ENCODE measurements at places on chromosomes 12 and 14.

DNA sequence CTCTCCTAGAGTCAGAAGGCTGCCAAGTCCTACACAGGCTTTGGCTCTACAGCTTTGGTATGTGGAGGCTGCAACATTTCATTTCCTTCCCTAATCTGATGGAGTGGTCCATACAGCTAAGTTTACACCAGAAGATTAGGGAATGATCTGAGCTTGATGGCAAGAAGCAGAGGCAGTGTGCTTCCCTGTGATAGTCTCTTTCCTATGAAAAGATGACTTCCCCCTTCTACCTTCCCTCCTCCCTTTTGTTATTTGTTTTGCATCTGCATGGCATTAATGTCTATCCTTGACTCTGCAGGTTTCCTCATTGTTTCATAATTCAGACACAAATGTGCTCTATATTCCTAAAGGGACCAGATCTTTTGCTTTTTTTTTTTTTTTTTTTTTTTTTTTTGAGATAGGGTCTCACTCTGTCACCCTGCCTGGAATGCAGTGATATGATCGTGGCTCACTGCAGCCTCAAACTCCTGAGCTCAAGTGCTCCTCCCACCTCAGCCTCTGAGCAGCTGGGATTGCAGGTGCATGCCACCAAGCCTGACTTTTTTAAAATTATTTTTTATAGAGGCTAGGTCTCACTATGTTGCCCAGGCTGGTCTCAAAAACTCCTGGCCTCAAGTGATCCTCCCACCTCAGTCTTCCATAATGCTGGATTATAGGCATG is 76.3 kb downstream of the GRIP1 start:
- DNase-seq = no peak

DNA sequence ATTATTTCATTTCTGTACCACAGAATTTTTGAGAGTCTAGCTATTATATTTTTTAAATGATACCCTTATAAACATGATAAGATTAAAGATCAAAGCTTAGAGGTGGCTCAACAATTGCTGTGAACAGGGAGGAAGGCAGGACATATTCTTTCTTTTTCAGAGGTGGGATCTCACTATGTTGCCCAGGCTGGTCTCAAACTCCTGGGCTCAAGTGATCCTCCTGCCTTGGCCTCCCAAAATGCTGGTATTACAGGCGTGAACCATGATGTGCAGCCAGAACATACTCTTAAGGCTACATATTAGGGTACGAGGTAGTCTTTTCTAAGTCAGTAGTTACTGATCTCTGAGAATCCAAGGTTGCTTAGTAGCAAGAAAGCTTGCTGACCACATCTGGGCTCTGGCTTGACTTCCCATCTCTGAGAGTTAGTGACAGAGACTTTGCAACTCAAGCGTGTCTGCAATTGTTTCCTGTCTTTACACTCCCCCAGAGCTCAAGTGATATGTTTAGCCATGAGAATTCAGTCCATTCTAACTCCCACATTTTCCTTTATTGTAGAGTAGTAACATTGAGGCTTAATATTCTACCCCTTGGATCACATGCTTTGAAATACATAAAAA is 8.6 kb downstream of the RAB5B start:
- DNase-seq = no peak

DNA sequence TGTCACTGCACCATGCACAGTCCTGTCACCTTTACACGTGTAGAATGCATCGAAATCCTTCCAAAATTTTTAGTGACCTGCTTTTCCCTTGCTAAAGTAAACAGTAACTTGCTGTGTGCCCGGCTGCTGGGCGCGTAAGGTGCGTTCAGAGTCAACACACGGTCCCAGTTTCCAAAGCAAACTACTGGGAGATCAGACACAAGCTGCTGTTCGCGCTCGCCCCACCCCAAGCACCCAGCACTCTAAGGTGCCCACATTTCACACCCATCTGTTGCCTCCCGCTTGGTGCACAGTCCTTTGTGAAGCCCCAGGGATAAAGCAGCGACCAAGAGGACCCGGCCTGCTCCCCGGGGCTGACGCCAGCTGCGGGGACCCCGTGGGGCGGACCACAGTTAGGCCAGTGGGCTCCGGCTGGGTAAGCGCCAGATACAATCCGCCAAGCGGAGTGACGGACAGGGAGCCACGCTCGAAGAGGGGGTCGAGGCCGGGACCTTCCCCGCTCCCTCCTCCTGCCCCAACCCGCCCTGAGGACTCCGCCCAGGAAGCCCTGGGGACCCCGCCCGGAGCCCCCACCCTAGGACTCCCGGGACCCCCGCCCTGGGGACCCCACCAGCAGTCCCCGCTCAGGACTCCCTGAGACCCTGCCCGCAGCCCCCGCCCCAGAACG is 633 bp downstream of the STX2 start:
- DNase-seq = no peak

- DNase-seq = no peak
Observed at GRCh38 chr12:67512061-67512460, 136.5 kb upstream of the DYRK2 start.

- no peak for DNase-seq
Observed at GRCh38 chr14:93072659-93073357, 42.9 kb downstream of the ITPK1 start.

- DNase-seq = no peak
Observed at GRCh38 chr12:88251798-88252197, 109.7 kb downstream of the TMTC3 start.

DNA sequence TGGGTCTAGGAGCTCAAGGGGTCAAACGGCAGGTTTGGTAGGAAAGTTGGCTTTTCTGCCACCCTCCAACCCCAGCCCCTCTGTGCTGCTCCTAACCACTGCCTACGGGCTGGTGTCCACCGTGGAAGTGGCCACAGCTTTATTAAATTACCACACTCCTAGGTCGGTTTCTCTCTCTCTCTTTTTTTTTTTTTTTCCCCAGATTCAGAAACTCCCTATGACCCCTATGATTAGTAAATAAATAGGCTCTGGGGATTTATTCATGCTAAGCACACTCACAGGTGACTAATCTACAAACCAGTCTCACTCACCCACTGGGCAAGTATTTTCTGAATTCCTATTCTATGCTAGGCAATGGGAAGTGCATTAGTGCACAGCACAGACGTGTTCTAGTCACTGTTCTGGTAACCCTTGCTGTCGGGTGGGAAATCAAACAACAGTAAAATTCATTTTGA is 8.7 kb upstream of the DDX47 start:
- no peak for DNase-seq

DNA sequence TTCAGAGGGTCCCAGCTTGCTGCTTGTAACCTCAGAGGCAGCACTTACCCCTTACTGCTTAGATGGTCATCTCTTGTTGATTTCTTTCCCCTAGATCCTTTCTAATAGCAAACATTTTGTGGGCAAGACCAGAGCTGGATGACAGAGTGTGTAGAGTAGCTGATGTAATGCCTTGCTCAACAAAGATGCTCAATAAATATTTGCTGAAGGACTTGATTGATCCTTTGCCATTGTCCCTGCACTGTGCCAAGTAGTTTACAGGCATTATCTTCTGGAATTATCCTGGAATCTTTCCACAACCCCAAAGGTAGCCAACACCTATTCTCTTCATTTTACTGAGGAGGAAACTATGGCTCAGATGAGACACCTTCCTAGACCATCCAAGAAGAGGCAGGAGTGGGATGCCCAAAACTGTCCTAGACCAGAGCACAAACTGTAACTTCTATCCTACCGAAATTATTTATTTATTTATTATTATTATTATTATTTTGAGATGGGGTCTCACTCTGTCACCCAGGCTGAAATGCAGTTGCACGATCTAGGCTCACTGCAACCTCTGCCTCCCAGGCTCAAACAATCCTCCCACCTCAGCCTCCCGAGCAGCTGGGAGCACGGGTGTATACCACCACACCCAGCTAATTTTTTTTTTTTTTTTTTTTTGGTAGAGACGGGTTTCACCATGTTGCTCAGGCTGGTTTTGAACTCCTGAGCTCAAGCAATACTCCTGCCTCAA is 1.4 kb downstream of the MMAB start:
- no peak for DNase-seq

- no peak for DNase-seq
Observed at GRCh38 chr12:14841761-14842160, 1.6 kb downstream of the ART4 start.

- DNase-seq = no peak
Observed at GRCh38 chr14:66476964-66477363, 9.2 kb upstream of the CCDC196 start.

DNA sequence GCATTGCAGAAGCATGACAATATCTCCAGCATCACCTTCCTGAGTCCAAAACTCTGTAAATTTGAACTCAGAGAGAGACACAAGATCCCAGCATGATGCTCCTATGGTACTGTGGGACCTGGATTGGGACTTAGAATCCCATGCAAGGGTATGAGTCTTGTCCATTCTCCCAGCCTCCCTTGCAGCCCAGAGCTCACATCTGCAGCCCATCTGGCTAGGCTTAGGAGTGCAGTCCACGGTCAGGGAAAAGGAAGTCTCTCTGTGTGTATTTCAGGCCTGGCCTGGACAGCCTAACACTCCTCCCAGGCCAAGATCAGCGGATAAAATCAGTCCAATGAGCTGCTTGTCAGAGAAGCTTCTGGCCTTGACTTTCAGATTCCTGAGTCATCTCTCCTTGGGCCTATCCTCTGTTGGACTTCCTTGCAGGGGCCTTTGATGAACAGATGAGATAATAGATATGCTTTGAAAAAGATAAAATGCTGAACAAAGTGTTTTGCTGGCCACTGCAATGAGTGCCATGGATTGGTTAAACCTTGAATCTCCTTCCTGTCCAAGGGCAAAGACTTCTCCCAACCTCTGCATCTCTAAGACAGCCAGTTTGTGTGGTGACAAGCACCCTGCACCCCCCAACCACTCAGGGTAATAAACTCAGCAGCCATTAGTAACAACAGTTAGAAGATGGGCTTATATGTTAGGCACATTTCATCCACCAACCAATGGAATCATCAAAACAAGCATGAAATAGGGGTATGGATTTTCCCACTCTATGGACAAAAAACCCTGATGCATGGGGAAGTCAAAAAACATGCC is 412.8 kb upstream of the TBX3 start:
- DNase-seq = no peak

DNA sequence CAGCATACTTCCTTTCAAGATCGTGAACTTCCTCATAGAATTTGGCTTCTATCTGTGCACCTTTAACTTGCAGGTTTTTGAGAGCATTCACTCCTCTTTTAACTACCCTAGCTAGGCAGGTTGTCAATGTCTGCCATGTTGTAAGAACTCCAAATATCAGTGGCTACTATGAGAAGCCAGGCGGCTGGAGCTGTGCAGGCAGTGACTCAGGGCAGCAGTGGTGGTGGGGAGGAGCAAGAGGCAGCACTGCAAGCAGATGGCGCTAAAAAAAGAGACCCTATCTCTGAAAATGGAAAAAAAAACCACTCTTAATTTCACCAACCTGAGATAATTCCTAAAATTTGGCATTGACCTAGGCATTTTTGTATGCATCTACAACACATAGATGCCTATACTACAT is 28.5 kb downstream of the YARS2 start:
- no peak for DNase-seq

- DNase-seq = no peak
Observed at GRCh38 chr12:64675795-64676194, 65.5 kb downstream of the RASSF3 start.

GRCh38 chr14:101499080-101499479 is 62.2 kb upstream of the DIO3 start:
- no peak for DNase-seq

DNA sequence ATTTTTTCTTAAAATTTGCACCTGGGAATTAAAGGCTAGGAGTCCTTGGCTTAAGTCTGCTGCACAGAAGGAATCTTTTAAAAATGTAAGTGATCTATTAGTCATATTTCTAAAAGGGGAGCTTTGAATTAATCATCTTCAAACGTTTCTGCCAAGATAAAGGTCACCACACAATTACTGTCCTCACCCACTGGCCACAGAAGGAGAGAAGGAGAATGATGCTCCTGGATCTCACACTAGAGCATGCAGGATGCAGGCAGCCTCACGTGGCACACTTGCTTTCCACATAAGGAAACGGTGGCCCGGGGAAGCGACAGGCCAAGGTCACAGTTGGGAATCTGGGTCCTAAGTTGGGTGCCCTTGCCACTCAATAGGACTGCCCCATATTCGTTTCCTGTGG is 16.9 kb downstream of the PLEKHG7 start:
- no peak for DNase-seq

- DNase-seq = no peak
Observed at GRCh38 chr14:87312169-87312893, 680.7 kb downstream of the GALC start.

DNA sequence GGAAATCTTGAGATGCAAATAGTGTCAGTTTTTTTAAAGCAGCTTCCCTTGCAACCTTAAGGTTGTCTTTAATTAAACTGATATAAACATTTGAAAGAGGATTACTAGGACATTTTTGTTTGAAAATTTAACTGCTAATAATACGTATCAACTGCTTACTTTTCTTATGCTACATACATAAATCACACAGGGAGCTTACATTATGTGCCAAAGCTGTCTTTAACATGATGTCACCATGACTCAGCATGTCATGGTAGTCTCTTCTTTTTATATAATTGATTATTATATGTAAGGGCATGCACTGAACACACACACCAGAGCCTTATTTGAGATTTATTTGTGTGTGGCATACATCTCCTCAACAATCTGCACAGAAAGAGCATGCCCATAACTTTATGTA is 63.0 kb upstream of the PTHLH start:
- DNase-seq = no peak

- DNase-seq = no peak
Observed at GRCh38 chr14:90398841-90399540, 2.2 kb downstream of the CALM1 start.

GRCh38 chr12:107310621-107311020 is 217.3 kb upstream of the CRY1 start:
- DNase-seq = no peak

GRCh38 chr14:42628602-42629001 is 1021.9 kb downstream of the LRFN5 start:
- DNase-seq = no peak

- DNase-seq = no peak
Observed at GRCh38 chr12:67391034-67391433, 121.9 kb downstream of the CAND1 start.

GRCh38 chr14:91341751-91342154 is 75.9 kb downstream of the CCDC88C start:
- DNase-seq = no peak

- DNase-seq = no peak
Observed at GRCh38 chr12:102849722-102850447, 67.2 kb downstream of the PAH start.

GRCh38 chr14:90962505-90963109 is 97.8 kb downstream of the RPS6KA5 start:
- DNase-seq = no peak

- DNase-seq = no peak
Observed at GRCh38 chr14:78851189-78851588, 681.0 kb downstream of the NRXN3 start.

DNA sequence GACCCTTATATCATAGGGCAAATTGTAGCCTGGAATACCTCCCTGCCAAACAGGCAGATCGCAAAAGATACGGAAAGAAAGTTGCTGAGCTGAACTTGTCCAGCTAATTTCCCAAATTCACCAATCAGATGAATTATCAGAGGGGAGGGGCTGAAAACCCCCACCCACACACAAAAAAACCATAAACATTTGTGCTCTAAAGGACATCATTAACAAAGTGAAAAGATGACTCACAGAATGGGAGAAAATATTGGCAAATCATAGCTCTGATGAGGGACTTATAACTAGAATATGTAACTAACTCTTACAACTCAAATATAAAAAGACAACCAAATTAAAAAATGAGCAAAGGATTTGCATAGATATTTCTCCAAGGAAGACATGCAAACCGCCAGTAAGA is 36.3 kb downstream of the PTHLH start:
- no peak for DNase-seq

GRCh38 chr12:124527861-124528561 is 39.4 kb downstream of the NCOR2 start:
- DNase-seq = no peak

- DNase-seq = no peak
Observed at GRCh38 chr14:58870961-58871360, 233.2 kb downstream of the DACT1 start.

All from omental fat pad (tissue), 4 donors.